HL-60 (cell line): ENCODE measurements at places on chromosomes 1 and 21.
A peak's percentile ranks its signal among the peaks of the same experiment; 100 is the strongest.

- DNase-seq = no peak
Measured at GRCh38 chr21:29187944-29188343, 57.5 kb downstream of the MAP3K7CL start.

DNA sequence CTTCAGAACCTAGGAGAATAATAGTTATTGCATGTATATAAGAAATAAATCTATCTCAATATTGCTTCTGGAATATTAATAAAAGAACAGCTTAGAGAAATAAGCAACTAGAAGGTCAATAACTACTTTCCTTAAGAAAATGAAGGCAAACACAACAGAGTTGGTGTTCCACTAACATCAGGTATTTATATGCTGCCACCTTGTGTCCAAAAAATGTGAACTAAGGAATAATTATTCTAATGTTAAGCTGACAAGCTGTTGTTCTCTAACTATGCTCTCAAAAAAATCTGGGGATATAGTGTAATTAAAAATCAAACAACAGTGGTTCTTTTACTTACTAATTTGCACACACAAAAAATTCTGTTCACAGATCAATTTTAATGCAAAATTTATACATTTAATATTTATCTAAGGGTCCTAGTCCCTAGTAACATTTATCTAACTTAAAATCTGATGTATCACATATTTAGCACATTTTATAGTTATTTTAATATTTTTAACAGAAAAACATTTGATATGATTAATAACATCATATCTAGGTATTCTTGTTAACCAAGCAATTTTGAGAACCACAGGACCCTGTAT, 39.6 kb downstream of the UCHL5 start:
- peak; percentile 25 for DNase-seq

DNA sequence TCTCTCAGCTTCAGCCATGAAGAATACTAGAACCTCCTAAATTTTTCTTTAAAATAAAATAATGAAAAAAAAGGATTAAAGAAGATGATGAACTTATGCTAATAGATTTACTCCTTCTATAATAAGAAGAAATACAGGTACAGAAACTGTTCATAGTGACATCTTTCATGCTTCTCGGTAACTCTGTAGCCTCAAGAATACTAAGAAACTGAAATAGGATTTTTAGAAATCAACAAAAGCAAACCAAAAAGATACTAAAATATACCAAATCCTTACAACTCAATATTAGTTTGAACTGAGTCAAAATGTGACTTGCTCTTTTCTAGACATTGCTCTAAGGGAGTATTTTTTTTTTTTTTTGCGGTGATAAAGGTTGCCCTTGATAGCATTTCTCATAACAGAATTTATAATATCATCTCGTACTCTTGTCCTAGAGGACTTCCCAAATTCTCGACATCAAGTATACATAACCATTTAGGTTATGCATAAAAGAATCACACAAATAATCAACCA, 42.8 kb downstream of the ZZZ3 start:
- no peak for DNase-seq

DNA sequence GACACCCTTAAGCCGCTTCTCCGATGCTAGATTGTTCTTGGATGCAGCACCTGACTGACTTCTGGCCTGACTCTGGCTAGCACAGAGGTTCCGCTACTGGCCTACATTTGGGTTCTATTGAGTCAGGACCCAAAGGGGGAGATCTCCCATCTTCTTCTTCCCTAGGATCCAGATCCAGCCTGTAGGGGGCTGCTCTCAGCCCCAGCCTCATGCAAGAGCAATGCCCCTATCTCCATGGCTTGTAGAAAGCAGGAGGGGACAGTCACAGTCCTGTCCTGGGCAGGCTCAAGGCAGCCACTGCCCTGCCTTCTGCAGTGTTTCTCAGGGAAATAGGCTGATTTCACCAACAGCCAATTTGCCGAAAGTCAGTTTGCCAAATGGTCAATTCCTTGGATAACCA, 6.3 kb upstream of the ADAR start:
- no peak for DNase-seq

DNA sequence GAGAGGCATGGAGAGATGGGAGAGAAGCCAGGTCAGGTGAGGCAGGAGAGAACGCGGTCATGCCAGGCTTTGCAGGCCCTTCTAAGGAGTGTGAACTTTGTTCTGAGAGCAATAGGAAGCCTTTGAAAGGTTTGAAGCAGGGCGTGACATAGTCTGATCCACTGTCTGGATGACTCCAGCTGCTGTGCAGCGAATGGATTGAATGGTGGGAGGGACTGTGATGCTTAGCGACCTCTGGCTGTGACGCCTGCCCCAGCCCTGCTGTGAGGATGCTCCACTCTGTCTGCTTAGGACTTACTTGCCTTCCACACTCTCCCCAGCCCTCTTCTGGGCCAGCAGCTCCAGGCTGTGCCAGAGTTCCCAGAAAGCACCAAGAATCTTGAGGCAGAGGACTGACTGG, 41.8 kb upstream of the POU3F1 start:
- no peak for DNase-seq
